ENCODE measurements at places on chromosomes 6 and 20.

DNA sequence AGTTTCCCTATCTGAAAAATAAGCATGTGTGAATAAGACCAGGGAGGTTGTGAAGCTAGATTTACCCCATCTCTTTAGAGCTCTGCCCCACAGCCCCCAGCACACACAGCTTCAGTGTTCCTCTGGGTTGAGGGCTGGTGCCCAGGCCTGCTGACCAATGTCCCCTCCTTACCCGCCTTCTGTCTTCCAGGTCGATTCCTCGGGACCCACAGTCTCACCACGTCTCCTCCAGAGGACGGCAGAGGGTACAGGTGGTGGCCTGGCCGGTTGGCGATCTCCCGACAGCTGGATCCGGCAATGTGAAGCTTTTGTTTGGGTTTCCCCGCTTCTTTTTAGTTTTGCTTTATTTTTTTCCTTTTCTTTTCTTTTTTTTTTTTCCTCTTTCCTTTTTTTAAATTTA, 42.0 kb downstream of the STK35 start:
- DNase-seq, result no peak

DNA sequence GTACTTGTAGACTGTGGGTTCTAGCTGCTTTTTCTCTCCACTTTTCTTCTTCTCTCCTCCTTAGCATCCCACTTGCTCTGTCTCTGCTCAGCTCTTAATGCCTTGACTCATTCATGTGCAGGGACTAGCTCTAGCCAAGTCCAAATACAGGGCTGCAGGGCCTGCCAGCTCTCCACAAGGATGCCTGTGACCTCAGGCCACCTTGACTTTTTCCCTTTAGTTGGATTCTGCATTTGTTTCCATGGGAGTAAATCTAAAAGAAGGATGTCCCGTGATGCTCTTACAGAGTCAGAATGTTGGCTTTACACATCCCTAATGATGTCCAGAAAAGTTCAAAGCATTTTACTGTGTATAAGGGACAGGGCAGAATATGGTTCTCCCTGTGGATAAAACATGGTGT, 101.8 kb upstream of the PREP start:
- DNase-seq, result no peak

DNA sequence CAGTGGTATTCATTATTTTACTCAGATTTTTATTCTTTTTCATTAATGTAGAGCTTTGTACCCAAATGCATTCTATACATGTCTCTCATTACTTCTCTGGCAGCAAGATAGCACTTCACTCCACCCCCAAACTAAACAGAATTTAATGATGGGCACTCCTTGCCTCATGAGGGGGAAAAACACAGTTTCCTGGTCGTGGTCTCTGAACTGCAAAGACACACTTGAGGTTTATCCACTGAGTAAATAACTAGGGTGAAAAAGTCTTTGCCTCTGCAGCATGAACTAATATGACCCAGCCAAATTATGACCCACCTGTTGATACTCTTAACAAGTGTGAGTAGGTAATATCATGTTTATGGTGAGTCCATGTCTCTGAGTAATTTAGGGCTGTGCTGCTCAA, 785.2 kb upstream of the FLRT3 start:
- DNase-seq, result no peak

- peak; percentile 69 for DNase-seq
These were observed 125.0 kb upstream of the HDGFL1 start for GRCh38 chr6:22444330-22444729.

DNA sequence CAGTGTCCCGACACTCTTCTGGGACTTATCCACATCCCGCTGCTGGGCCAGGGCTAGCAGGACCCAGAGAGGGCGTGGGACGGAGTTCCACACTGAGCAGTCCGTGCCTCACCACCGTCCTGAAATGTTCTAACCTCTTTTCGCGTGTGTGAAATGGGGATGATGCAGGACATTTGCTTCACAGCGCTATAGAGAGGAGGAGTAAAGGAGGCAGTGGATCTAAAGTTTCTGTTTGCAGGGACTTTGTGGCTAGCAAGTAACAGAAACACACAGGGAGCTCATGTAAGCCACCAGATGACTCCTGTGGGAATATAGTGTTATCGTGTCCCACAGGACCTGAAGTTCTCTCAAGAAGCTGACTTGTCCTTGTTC, 634 bp downstream of the ITPA start:
- DNase-seq, result peak; percentile 24

DNA sequence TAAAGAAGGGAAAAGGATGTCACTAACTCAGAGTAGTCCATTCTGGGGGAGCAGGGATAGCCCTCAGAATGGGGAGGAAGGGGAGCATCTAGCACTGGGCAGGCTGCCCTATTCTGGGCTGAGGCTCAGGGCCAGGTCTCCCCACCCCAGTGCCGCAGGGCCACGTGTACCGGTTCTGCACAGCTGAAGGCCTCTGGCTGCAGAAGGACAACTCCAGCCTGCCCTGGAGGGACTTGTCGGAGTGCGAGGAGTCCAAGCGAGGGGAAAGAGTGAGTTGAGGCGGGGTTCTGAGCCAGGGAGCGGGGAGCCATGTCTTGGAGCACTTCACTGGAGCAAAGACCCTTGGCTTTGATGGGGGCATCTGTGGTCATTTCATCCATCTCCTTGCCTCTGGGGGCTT, 17.0 kb downstream of the GLP1R start:
- no peak for DNase-seq

- no peak for DNase-seq
These were observed 642.1 kb upstream of the FLRT3 start for GRCh38 chr20:14979453-14979986.

DNA sequence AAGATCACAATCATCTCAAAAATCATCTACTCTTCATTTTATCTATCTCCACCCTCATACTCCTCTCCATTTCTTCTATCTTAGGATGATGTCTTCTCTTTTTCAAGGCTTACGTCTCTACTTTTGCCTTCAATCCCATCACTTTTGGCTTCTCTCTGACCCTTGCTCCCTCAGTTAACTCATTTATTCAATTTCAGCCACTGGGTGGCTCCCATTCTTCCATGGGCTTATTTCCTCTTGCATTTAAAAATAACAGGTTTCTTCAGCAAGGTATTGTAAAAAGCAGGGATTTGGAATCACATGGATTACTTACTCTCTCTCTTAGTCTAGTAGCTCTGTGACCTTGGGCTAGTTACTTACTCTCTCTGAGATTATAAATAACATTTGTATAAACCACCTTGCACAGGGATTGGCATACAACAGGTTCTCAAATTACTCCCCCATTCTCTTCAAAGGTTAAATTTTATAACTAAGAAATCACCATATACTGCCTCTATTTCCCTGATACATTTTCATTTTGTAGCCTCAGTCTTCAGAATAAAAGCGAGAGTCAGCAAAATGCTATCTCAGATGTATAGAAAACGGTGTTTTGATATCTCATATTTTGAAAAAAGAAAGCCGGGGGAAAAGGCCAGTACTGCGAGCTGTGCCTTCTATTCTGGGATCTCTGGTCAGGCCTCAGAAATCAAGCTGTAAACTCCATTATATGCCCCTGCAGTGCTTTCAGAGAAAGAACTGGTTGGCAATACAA, 5.5 kb downstream of the ZSCAN12 start:
- peak; percentile 11 for DNase-seq

DNA sequence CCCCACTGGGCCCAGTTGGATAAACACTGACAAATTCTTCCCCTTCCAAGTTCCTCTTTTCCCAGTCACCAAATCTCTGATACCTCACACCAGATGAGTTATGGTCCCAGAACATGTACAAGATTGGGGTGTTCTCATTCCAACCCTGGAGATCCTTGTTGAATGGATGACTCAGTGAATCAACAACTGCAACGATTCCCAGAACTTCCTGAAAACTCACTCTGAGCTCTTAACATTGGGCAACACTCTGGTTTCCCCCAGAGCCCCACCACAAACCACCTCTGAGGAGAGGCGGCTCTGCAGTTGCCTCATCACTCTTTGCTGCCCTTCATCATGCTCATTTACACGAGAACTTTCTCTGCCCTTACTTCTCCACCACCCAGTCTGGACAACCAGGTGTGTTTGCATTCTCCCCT, 115.2 kb downstream of the MRPL14 start:
- DNase-seq, result peak; percentile 61

DNA sequence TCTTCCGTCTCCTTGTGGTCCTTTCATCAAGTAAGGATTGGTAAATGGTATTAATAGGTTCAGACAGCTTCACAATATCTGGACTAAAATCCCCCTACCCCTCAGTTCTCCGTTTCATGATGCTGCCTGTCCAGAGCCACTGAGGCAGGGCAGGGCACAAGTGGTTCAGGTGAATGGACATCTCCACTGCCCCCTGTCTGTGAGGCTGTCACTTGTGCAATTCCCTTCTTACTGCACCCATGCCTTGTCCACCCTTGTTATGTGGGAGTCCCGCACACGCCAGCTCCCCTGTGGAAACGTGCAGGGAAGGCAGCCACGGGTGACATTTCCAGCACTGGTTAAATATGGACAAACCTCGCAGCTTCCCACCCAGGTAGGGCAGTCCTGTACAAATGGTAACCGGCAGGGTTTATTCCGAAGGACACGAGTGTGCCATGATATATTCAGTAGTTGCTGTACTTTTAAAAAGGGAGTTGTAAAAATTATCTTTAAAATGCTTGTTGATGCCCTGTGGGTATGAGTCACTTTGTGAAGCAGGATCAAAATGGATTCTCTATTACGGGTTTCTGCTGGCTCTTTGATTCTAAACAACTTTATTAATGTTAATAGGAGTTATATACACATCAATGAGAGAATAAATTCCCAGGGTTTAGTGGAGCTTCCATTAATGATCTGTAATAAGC, 73.5 kb downstream of the FYN start:
- no peak for DNase-seq

GRCh38 chr6:41040101-41040939, 1.3 kb upstream of the UNC5CL start:
- DNase-seq, result peak; percentile 49

DNA sequence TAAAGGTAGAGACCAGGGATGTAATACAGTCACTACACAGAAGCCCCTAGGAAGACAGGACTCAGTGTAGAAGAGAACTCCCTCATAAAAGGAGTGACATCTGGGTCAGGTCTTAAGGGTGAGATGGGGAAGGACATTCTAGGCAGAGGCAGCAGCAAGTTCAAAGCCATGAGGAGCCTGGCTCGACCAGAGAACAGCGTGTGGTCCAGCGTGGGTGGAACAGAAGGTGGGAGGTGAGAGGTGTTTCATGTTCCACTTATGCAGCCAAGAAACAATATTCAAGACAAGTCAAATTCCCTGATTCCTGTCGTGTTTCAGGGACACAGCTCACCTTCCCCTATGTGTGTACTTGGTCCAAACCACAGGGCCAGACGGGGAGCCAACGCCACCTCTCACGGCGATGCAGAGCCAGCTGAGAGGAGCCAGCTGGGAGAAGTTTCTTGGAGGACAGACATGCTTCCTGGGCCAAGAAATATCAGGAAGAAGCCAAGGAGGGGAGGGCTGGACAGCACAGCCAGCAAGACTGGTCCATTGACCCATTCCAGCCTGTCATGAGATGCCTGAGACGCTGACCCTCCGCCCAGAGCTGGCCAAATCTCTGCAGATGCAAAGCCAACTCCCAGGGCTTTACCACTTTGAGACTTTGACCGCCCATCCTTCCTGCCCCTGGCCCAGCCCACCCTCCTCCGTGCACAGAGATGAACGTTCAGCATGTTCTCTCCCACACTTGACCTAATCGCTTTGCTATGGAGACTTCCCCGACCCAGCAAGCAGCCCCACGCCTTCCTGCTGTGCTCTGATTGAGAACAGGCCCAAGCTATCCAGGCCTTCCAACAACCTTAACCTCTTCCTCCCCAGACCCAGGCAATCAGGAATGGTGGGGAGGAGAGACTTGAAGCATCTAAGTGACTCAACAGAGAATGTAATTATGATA, 113.8 kb downstream of the PRND start:
- DNase-seq, result no peak

DNA sequence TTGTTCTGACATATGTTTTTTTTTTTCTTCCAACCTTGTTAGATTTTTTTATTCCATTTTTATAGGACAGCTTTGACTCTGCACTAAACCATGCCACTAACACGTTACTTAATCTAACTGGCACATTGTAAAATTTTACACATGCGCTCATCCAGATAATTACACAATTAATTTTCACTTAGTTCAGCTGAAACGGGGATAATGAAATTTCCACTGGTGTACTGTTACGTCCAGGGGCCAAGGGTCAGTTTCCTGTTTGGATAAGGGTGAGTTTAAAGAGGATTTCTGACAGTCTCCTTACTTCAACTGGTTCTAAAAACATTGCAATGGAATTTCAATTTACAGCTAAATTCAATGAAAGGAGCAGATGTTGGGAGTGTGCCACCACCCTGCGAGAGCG, 221.8 kb upstream of the CEP162 start:
- no peak for DNase-seq

DNA sequence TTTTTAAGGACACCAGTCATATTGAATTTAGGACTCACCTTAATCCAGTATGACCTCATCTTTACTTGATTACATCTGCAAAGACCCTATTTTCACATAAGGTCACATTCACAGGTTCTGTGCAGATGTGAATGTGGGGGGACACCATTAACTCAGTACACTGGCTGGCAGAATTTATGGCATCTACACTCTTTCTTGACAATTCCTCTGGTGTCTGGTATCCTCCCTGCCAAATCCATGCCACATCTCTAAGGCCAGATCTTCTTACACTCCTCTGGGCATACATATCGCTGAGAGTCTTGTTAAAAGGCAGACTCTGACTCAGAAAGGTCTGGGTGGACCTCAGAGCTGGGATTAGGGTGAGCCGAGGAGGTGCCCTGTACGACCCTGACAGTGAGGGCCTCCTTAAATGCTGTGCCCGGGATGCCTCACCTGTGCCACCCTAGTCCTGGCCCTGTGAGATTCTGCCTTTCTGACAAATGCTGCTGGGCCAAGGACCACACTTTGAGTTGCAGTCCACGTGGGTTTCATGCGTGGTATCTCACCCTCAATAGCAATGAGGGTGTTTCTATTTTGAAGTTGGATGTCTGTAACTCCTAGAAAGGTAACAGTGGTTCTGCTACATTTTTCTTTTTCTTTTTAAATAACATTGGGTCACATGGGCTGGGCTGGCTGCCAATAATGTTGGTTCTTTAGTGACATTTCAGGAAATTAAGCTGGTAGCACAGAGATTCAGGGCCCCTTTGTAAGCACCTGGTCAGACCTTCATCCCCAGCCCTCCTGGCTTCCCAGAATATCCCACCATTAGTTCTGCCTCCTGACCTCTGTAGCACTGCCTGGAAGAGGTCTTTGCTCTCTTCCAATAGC, 17.2 kb upstream of the LRRN4 start:
- no peak for DNase-seq

- DNase-seq, result peak; percentile 34
These were observed 58.4 kb downstream of the HIVEP2 start for GRCh38 chr6:142886431-142887170.
